ENCODE measurements at places on chromosomes 13 and 19.

DNA sequence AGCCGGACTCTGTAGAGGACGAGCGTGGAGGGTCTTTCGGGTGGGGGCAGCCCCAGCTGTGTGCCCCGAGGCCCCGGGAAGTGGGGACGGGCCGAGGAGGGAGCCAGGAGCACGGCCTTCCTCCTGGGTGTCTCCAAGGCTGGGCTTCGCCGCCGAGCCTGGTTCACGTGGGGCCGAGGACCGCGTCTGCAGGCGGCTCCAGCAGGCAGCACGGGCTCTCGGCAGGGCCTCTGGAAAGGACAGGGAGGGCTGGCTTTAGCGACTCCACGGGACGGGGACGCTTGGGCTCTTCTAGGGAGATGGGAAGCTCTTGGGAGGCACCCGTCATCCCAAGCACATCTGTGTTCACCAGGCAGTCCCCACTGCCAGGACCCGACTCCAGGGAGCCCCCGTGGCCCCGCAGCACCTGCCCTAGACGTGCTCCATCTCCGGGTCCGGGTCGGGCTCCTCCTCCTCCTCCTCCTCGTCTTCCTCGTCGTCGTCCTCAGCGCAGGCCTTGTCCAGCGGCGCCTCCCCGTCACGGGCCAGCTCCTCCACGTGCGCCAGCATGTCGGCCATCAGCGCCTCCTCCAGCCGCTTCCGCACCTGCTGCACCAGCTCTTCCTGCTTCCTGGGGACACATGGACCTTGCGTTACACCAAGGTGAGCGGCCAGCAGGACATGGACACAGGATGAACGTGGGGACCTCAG, 9.9 kb upstream of the MEX3D start:
- no peak for DNase-seq

- no peak for DNase-seq
Measured at GRCh38 chr13:40345654-40346372, 320.6 kb downstream of the FOXO1 start.

- DNase-seq: peak; percentile 87
Measured at GRCh38 chr19:52369559-52370340, at the start of gene ZNF880. Gene ZNF880 (plus strand): TSS chr19:52369923. CDS start chr19:52369966, 43 bp downstream.

GRCh38 chr19:19285686-19286085, 12.6 kb upstream of the TM6SF2 start:
- DNase-seq: no peak

GRCh38 chr13:95677564-95678266, 776 bp downstream of the DNAJC3 start:
- DNase-seq: no peak

GRCh38 chr13:67227131-67227983, 2.8 kb downstream of the PCDH9 start:
- no peak for DNase-seq

- DNase-seq: no peak
Measured at GRCh38 chr19:55503157-55503501, 14.9 kb downstream of the SSC5D start.

- DNase-seq: no peak
Measured at GRCh38 chr19:16325161-16325527, 518 bp downstream of the KLF2 start.

- DNase-seq: no peak
Measured at GRCh38 chr19:18424122-18424889, 5.1 kb downstream of the SSBP4 start.

Measured in NCI-H774 (cell line).